ENCODE measurements at places on chromosomes 16 and 17.

- DNase-seq = no peak
Measured at GRCh38 chr16:11234884-11235702, 20.9 kb downstream of the SOCS1 start.

- no peak for DNase-seq
Measured at GRCh38 chr17:15886221-15886620, 58.7 kb upstream of the ADORA2B start.

DNA sequence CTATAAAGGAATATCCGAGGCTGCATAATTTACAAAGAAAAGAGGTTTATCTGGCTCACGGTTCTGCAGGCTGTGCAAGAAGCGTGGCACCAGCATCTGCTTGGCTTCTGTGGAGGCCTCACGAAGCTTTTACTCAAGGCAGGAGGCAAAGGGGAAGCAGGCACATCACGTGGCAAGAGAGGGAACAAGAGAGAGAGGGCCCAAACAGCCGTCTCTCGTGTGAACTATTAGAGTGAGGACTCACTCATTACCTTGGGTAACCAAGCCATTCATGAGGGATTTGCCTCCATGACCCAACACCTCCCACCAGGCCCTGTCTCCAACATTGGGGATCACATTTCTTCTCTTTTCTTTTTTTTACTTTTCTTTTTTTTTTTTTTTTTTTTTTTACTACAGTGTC lies 7.5 kb upstream of the ALKBH5 start:
- no peak for DNase-seq

GRCh38 chr17:56602292-56603130 lies 9.0 kb downstream of the NOG start:
- DNase-seq = no peak

- DNase-seq = no peak
Measured at GRCh38 chr16:63323722-63324705, 1287.8 kb upstream of the CDH8 start.

DNA sequence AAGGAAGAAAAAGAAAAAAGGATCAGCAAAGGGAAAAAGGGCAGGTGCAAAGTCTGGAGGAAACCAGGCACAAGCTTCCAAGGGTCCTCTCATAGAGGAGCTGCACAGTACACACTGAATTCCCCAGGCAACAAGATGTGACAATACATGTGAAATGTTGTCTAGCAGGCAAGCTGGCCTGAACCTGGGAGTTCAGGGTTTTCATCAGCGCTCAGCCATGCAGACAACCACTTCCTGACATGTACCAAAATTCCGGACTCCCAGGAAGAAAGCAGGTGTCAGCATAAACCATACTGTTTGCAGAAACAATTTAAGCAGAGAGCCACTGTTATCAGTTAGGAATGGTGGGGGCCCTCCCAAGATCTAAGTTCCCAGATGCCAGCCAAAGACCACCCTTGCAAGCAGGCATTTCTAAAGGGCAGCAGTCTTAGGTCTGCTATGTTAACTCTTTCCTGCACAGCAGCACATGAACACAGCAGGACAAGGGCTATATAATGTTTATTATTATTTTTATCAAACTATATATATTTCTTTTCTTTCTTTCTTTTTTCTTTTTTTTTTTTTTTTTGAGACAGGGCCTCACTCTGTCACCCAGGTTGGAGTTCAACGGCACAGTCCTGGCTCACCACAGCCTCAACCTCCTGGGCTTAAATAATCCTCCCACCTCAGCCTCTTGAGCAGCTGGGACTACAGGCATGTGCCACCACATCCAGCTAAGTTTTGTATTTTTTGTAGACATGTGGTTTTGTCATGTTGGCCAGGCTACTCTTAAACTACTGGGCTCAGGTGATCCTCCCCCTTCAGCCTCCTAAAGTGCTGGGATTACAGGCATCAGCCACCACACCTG lies 10.1 kb downstream of the TK2 start:
- no peak for DNase-seq

- no peak for DNase-seq
Measured at GRCh38 chr17:66341462-66341861, 39.0 kb downstream of the PRKCA start.

DNA sequence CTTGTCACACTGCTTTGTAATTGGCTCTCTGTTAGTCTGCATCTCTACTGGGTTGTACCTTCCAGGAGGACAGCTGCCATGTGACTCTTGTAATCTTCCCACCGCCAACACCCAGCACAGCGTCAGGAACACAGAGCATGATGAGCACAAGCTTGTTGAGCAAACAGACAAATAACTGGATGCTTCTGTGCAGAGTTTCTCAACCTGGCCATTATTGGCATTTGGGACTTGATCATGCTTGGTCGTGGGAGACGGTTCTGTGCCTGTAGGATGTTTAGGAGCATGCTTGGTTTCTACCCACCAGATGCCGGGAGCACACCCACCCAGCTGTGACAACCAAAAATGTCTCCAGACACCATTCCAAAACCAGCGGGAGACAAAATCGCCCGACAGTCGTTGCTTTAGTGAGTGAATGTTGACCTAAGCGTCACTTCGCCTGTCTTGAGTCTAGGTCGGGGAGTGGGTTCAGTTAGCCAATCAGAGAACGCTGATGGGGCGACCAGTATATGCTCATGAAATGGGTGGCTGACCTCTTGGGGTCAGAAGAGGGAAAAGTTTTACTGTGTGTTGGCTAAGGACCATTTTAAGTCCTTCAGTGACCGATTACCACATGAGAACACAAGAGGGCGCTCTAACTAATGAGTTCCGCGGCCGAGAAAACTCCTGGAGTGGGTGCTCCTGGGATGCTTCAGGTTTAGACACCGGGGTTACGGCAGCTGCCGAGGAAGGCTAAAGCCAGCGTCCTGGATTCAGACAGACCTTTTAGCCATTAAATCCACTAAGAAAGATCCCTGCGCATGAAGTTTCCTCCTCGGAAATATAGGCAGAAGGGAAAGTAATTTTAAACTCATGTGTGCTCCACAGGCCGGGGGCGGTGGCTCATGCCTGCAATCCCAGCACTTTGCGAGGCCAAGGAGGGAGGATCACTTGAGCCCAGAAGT lies 57.8 kb upstream of the TEX2 start:
- DNase-seq = peak; percentile 65

GRCh38 chr16:79437764-79438751 lies 162.5 kb downstream of the MAF start:
- no peak for DNase-seq

DNA sequence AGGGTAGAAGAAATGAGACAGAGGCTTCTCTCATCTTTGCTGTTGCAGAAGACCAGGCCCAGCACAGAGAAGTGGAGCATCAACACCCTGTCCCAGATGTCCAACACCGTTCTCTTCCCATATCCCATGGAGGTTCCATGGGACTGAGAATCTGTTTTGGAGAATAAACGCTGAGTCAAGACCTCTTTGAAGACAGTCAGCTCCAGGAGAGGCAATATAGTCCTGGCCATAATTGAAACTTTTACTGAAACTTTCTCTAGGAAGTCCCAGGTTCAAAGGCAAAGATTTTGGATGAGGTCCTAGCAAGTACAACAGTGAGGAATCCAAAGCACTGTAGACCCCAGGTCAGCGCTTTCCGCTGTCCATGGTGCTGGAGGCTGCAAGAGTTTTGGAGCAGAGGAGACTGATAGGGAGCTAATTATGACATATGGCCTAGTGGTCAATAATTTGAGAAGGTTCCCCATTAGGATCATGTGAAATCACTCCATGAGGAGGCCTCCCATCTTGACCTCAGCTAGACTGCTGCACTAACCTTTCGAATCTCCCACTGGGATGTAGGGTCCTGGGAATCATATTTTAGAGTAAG lies 36.0 kb downstream of the OSBPL7 start:
- no peak for DNase-seq

DNA sequence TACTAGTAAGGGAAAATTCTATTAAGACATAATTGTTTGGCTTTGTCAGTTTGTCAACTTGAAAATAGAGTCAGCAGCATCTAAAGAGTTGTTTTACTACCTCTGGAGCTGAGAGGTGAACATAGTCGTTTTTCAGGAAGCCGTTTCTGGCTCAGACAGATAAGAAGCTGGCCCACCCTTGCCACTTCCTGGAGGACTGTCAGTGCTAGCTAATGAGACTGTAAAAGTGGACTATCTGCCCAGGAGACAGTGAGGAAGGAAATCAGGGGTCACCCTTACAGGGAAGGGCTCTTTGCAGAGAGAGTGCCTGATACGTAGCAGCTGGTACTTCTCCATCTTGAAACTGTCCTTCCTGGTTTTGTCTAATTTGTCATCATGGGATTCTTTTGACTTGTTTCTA lies 328.7 kb downstream of the WWOX start:
- no peak for DNase-seq

DNA sequence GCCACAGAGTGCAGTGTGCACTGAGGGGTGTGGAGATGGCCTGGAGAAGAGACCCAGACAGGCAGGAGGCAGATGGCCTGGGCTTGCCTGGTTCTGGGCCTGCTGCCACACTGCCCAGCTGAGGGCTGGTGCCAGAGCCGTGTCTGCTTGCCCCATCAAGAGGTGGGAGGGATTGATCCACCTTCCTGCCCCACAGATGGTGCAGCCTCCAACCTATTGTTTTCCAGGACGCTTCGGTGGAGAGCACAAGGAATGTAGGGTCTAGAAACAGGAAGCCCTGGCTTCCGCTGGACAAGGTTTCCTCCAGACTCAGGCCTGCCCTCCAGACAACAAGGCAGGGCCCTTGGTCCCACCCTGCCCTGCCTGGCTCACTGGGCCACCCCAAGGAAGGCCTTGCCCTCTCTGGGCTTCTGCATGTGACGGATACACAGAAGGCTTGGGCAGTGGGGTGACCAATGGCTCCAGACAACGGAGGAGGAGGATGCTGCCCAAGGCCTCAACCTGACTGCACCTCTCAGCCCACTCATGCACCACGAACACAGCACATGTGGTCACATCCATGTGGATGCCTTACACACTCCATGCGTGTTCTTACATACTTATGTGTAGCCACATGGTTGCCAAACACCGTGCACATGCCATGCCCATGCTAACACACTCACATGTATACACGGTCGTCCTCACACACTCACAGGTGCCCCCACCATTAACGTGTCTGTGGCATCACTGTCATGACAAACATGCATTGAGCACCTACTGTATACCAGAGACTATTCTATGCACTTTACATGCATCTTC lies 6.5 kb upstream of the CDH5 start:
- peak; percentile 25 for DNase-seq

DNA sequence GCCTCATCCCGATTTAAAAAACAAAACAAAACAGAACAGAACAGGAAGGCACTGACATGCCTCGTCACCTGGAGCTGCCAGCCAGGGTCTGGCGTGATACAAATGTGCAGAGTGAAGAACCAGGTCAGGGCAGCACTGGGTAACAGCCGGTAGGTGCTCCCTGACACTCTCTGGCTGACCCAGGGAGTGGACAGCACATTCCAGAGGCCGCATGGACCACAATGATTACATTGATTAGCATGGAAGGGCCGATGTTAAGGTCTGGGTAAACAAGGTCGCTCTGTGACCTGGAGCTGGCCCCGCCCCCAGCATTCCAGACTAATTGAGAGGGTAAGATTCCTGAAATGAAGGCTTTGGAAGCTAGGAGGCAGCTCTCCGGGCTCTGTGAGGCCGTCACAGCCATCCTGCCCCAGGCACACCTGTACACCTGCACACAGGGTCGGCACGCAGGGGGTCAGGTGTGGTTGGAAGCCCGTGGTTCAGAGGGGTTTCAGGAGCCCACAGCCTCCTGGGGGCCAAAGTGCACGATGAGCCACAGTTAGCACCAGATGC lies 21.4 kb downstream of the PIEZO1 start:
- DNase-seq = no peak

GRCh38 chr16:12082226-12082887 lies 105.8 kb downstream of the SNX29 start:
- no peak for DNase-seq

GRCh38 chr17:12877953-12878669 lies 88.8 kb downstream of the ARHGAP44 start:
- DNase-seq = no peak

- no peak for DNase-seq
Measured at GRCh38 chr17:61878984-61879612, 15.8 kb upstream of the BRIP1 start.

- DNase-seq = peak; percentile 10
Measured at GRCh38 chr17:51085150-51085805, 35.4 kb downstream of the SPAG9 start.

- DNase-seq = peak; percentile 66
Measured at GRCh38 chr16:1458336-1458976, 14.1 kb upstream of the CCDC154 start.

DNA sequence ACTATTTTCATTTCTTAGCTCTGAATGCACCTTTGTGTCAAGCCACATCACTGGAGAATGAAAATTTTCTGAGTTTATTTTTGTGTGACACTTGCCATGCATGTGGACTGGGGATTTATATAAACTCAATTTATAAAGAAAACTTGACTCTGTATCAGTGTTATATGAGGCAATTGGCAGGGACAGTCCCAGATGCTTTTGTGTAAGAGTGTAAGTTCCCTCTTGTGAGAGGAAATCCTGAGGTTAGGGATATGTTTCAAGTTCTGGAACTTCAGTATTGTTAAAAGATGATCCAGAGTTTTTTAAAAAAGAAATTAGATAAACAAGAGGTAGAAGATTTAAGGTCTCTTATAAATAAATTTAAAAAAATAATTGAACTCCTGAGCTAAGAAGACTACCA lies 10.9 kb upstream of the CCL8 start:
- DNase-seq = peak; percentile 12

- DNase-seq = no peak
Measured at GRCh38 chr17:6070430-6070912, 292 bp downstream of the WSCD1 start.

Data from AG10803 (cell line).